Foreskin keratinocyte (primary cell): ENCODE measurements at places on chromosomes 6 and 20. TPM values are rescaled to one million over a fixed set of nuclear protein-coding genes. Genes with fewer than 3 reads are reported as not detected.
A peak's percentile ranks its signal among the peaks of the same experiment; 100 is the strongest.

Gene DACT2
- 0.48 and 0.71 TPM in 2 replicates for total RNA-seq

Gene ZFP57
- 1.3 and 20.1 TPM in 2 replicates for total RNA-seq

- no peak for DNase-seq
Measured at GRCh38 chr6:54102238-54102637, 9.0 kb upstream of the MLIP start.

- DNase-seq = no peak
Measured at GRCh38 chr20:9574181-9574580, 59.8 kb downstream of the LAMP5 start.

DNA sequence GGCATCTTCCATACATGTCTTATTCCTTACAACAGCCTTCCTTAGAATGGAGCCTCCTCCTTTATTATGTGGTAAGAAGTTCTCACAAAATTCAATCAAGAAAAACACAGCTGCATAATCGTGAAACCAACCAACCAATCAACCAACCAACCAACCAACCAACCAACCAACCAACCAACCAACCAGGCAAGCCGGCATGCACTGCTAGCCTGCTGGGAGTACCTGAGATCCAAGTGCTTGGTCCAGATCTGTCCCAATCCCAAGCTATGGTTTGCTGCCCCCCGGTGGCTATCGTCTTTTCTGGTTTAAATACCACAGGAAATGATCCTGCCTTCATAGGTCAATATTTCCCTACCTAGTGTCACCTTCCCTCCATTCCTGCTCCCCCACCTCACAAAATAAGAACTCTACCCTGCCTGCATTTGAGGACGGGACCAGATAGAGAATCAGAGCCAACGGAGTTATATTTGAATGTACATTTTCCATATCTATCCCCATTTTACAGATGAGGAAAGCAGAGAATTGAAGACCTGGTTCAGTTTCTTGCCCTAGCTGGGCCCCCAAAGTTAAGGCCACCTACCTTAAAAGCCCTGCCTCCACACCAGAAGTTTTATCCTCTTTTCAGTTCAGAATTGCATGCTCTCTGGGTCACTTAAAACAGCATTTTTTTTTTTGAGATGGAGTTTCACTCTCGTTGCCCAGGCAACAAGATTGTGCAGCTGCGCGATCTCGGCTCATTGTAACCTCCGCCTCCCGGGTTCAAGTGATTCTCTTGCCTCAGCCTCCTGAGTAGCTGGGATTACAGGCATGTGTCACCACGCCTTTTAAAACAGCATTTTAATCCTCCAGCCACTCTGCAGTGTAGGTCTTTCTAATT lies 27.1 kb downstream of the RAB44 start:
- no peak for DNase-seq

DNA sequence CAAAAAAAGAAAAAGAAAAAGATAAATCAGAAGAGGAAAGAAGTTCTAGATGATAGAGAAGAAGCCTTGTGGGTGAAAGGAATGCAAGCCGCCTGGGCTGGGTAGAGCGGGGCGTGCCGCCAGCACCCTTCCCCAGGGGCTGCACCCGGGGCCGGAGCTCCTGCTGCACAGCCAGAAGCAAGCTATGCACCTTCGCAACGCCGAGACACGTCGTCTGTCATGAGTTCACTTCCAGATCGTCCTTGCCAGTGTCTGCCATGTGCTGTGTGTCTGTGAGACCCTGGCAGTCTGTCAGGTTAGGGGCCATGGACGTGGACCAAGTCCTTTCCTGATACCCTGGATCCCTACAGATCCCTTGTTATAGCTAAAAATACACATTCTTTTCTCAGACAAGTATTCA lies 25.5 kb upstream of the ADRM1 start:
- DNase-seq = no peak

DNA sequence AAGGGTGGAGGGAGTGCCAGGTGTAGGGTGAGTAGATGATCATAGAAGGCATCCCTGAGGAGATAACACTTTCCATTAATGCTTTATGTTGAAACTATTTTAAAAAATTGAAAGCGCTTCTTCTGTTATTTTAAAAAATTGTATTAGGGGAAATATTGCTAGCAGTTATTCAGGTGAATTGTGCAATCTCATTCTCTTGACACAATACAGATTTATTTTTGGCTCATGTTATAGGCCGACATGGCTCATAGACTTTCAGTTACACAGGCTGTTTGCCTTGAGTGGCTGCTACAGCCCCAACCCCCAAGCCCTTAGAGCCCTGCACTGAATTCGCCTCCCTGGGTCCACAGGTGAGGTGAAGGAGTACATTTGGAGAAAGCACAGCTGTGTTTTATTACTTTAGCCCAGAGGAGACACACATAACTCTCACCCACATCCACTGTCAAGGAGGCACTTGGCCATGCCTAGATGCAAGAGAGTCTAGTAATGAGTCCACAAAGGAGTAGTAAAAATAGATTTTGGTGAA lies 228.2 kb downstream of the RFPL4B start:
- no peak for DNase-seq

GRCh38 chr6:33788694-33789549 lies at the start of gene LEMD2:
TSS of gene LEMD2 (minus strand) at chr6:33789130. CDS start at chr6:33789116, 14 bp downstream.
- peak; percentile 78 for DNase-seq

DNA sequence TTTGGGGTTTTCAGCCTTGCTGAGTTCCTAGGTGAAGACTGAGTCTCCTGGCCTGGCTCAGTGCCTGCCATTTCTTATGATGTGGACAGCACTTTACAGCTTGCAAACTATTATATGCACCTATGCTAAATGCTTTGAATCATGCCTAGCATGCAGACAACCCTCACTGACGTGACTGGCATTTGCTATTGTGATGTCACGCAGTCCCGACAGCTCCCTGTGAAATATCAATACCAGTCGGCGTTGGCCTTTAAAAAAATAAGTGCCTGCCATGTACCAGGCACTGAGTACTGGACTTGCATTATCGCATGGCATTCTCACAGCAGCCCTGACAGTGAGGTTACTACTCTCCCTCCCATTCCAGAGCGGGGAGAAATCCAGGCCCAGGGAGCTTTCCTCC lies 35.5 kb downstream of the UQCC2 start:
- DNase-seq = no peak
